SHP77 treated with DMSO at 0.1 percent for 48 hours (cell line): ENCODE measurements at places on chromosomes 1 and 21.
A peak's percentile ranks its signal among the peaks of the same experiment; 100 is the strongest.

DNA sequence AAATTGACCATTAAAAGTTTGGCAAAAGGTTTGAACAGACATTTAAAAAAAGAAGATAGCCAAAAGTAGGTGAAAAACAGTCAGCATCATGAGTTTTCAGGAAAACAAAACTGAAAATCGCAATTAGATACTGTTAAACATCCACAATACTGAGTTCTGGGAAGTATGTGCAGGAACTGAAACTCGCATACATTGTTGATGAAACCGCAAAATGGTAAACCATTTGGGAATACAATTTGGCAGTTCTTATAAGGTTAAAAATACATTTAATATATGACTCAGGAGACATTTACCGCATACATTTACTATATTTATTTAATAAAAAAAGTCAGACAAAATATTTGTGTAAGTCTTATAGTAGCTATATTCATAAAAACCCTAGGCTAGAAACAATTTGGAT is 393.2 kb downstream of the COL11A1 start:
- no peak for DNase-seq

GRCh38 chr1:175146529-175147213 is 45.9 kb downstream of the KIAA0040 start:
- peak; percentile 18 for DNase-seq

- DNase-seq: no peak
Measured at GRCh38 chr1:9251501-9251900, 16.9 kb downstream of the H6PD start.

DNA sequence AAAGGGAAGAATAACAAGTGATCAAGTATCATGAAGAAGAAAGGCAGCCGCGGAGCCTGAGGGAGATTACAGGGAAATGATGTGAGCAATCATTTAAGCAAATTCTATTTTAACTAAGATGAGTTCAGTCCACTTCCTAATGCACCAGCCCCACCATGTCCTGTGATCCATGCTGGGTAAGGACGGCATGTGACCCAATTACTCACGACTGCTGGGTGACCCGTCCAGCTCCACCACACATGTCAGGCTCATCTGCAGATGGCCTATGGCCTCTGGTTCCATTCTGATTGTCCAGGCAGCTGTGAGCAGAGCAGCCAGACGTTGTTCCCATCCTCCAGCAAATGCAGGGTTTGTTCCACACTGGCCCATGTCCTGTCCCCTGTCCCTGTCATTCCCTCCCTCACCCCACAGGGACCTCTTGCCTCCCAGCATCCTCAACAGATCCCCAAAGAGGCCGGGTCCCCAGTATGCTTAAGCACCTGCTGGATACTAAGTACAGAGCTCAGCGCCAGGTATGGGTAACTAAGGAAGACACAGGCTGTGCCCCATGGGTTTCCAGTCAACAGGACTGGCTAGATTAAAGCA is 87.9 kb downstream of the MATN1 start:
- DNase-seq: no peak

DNA sequence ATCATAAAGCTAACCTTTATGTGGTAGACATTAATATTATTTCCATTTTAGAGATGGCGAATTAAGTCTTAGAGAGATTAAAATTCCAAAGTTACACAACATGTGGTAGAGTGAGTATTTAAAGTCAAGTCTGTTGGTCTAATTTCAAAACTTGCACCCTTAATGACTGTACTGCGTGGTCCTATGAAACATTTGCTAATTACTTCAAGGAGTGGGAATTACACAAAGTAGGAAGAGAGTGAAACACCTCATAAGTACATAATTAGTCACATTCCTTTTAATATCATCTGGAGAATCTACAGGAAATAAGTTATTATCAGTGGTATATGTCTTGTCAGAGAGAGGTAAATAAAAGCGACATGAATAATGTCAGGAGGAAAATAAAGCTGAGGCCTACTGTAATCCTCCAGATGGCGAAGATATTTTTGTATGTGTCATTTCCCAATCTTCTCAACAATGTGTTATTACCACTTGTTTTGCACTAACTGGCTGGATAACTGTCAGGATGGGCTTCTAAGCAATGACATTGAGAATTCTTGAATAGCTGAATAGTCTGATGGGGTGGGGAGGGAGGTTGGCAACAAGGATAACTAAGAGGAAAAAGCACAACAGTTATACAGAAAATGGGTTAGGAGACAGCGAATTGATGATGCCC is 95.5 kb downstream of the TNFSF18 start:
- no peak for DNase-seq

- no peak for DNase-seq
Measured at GRCh38 chr1:222896630-222897526, 82.0 kb downstream of the DISP1 start.
